Right ventricle myocardium inferior (tissue), 1 donor: ENCODE measurements at places on chromosomes 7 and 10.
A peak's percentile ranks its signal among the peaks of the same experiment; 100 is the strongest.

GRCh38 chr7:47931005-47932004 is 17.0 kb downstream of the PKD1L1 start:
- no peak for DNase-seq

- no peak for DNase-seq
Measured at GRCh38 chr10:17576768-17577167, 40.4 kb downstream of the HACD1 start.

DNA sequence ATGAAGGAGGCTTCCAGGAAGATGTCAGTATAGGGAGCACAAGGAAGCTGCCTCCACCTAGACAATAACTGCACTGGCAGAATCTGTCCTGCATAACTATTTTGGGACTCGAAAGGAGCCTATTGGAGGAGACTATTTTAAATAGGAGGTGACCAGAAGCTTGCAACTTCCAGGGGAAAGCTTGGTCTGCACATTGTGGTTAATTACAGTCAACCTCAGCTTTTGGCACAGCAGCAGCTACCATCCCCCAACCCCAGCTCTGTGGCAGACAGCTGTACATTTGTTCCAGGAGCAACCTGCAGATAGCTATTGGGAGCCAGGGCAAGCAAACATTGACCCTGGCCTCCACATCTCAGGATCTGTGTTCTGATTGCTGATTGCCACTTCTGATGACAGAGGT is 46.3 kb upstream of the NANOS1 start:
- no peak for DNase-seq

DNA sequence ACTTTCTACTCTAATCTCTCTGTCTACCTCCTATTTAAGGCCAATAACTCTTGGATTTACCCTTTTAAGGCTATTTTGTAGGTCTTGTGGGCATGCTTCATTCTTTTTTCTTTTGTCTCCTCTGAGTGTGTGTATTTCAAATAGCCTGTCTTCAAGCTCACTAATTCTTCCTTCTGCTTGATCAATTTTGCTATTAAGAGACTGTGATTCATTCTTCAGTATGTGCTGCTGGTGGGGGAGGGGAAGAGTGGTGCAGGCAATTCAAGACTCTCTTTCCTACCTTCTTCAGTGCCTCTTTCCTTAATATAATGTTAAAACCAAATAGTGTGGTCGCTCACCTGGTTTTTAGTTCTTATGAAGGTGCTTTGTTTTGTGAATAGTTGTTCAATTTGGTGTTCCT is 20.0 kb downstream of the ABCB1 start:
- no peak for DNase-seq

DNA sequence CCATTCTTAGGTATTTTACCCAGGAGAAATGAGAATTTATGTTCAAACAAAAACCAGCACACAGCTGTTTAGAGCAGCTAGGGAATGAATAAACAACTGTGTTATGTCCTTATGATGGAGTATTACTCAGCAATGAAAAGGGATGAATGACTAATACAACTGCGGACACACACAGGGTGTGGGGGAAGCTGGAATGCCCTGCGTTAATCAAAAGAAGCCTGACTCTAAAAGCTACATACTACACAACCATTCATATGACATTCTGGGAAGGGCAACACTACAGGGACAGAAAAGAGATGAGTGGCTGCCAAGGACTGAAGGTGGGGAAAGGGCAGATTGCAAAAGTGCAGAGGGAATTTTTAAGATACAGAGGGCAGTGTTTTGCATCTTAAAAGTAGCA is 64.0 kb downstream of the DLG5 start:
- DNase-seq: no peak

DNA sequence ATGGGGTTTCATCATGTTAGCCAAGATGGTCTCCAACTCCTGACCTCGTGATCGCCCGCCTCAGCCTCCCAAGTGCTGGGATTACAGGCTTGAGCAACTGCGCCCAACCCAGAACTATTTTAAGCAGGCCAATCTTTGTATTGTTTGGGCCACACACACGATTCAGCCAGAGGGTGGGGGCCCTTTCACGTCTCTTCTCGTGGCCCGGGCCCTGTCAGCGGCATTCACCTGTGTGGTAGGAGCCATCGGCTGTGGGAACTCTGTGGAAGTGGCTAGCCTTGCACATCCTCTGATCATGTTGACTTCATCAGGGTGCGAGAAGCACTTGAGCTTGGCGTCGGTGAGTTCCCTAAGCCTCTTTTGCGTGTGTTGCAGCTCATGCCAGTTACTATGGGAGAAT is 16.9 kb downstream of the SUN1 start:
- no peak for DNase-seq

DNA sequence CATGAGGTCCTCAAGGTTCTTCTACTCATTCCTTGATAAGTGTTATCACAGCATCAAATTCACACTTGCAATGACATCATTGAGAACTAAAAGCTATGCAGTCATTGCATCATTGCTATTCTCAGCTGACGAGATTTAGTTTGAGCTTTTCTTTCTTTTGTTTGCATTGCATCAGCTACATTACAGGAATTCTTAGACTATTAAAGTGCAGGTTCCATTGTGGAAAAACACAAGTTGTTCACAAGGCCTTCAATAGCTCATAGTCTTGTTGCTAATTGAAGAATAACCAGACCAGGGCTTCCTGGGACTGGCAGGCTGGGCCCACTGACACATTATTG is 139.3 kb downstream of the CXCL12 start:
- DNase-seq: no peak

DNA sequence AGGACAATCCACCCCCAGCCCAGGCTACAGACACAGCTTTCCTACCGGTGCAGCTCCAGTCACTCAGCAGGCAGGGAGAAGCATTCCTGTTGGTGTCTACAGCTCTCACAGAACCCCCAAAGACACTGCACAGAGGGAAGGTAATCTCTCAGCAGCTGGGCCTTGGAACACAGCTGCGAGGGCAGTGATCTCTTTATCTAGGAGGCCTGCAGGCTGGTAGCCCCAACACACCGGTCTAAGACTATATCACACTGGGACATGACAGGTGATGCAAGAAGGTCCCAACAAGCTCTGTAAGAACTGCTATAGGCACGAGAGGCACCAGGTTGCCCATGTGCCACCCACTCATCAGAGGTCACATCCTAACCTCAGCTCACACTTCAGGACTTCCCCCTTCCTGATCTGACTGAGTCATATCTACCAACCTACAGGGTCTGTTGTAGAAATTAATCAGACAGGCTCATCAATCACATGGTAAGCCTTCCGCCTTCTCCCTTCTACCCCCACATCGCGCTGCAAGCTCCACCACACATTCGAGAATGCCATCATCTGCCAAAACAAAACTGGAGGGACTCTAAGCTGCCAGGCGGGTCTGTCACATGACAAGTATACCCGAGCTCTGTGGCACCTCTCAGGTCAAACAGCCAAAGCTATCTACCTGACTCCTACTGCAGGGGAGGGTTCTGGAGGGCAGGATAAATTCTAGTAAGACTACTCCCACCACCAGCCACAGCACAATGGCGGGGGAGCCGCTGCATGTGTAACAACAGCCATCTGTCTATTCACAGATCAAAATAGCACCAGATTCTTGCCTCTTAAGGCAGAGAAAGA is 26.1 kb downstream of the FAM53B start:
- DNase-seq: peak; percentile 63

DNA sequence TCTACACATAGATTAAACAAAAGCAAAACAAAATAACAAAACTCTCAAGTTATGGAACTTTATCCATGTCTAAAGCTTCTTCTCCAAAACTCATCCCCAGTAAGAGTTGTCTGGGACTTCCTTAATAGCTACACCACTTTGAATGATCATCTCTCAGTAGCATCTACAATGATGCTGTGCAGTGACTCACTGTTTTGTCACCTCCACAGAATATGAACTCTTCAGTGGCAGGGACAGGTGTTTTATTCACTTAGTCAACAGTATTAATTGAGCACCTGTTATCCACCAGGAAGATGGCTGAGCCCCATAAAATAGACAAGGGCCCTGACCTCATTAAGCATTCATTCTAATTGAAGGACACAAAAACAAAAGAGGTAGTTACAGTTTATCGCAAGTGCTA is 350.7 kb downstream of the ELMO1 start:
- no peak for DNase-seq

- DNase-seq: no peak
Measured at GRCh38 chr10:6624392-6624791, 44.3 kb upstream of the PRKCQ start.

DNA sequence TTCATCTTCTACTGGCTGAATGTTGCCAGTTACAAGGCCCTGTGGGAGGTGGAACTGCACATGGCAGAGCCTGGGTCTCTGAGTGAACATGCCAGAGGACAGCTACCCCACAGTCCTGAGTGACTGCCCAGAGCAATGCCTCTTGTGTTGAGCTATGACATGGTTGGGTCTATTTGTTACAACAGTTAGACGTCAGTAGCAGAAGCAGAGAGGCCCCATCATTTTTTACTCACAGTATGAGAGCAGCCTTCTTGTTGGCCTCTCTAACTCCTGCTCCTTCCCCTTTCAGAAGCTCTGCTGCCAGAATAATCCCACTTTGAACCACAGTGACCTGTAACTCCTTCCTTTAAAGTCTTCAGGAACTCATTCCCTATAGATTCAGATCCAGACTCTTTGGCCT is 30.8 kb upstream of the NRP1 start:
- DNase-seq: no peak

- DNase-seq: no peak
Measured at GRCh38 chr7:45021604-45022296, 21.7 kb downstream of the CCM2 start.

GRCh38 chr10:132803416-132804210 is 17.7 kb upstream of the NKX6-2 start:
- DNase-seq: no peak

- DNase-seq: no peak
Measured at GRCh38 chr10:4176500-4177281, 391.7 kb upstream of the KLF6 start.

DNA sequence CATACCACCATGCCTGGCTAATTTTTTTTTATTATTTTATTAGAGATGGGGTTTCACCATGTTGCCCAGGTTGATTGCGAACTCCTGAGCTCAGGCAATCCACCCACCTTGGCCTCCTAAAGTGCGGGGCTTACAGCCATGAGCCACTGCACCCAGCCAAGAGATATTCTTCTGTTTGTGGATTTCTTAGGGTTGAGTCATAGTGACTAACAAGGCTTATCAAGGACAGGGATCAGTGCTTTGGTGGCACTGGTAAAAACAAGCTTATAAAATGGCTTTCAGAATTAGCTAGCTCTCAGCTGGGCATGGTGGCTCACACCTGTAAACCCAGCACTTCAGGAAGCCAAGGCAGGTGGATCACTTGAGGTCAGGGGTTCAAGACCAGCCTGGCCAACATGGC is 122.4 kb downstream of the ZNF248 start:
- no peak for DNase-seq

DNA sequence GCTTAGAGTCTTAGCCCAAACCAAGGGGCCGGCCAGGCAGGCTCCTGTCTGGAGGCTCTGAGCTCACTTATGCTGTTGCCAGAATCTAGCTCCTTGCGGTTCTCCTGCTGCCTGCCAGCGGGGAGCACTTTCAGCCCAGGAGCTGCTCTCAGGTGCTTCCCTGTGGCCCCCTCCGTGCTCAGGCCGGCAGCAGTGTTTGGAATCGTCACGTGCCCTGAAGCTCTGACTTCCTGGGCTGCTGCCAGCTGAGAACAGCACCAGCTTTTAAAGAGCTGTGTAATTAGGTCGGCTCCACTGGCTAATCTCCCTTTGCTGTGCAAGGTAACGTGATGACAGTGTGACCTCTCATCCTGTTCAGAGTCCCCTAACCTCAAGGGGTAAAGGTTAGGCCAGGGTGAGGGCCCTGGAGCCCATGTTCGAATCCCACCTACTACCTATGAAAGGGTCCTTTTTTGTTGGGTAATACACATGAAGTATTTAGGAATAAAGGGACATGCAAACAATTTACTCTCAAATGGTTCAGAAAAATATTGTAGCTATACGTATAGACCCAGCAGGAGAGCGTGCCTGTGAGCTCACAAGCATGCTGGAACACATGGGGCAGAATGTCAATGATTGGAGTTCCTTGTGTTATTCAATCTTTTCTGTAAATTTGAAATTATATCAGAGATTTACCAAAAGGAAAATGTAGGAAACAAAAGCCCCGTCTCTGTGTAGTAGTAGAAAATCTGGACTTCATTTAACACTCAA is 16.6 kb downstream of the ZNF862 start:
- DNase-seq: no peak

DNA sequence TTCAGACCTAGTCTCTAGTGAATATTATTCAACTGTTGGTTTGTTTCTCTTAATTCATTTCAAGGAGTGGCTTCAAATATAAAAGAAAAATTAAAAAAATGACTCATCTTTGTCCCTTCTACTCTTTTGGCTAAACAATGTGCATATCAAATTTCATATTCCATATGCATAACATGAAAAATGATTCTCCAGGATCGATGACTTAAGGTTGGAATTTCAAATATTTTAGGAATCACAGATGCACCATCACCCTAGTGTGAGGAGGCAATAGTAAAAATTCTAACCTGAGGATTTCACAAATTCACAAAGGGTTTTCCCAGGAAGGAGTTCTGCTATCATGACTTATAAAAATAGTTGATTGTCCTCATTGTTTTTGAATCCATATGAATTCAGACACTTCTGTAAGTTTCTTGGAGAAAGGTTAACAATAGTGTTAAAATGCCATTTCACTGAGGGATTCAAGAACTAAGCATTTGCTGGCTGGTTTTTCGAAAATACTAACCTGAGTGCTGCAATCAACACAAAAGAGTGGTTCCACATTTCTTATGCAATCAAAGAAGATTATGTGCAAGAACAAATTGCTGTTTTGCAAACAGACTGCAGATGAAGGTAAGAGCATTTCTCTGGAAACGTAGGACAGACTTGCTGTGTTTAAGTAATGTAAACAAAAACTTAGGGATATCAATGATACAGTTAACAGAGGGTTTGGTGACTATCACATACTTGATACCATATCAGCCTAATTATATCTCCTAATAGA is 547.5 kb upstream of the LRRTM3 start:
- DNase-seq: no peak

DNA sequence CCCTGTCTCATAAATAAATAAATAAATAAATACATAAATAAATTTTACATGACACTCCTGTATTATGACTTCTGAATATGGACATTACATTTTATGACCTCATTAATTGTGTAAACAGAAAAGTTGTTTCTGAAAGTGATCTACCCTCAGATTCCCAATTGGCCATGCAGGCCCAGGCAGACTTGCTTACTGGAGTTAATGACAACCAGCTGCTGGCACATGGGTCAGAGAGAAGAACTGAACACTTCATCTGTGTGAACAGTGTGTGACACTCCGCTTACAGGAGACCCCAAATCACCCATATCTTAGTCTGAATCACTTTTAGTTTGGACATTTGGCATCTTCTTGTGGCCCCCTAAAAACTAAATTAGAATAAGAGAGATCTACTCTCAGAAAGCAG is 31.4 kb downstream of the PARP12 start:
- no peak for DNase-seq

- DNase-seq: no peak
Measured at GRCh38 chr7:128948976-128949760, 11.4 kb downstream of the IRF5 start.

- DNase-seq: peak; percentile 82
Measured at GRCh38 chr7:5528071-5528814, 104.6 kb upstream of the TNRC18 start.

GRCh38 chr7:89593125-89593524 is 561.1 kb upstream of the STEAP1 start:
- DNase-seq: no peak

- no peak for DNase-seq
Measured at GRCh38 chr7:17506095-17506494, 207.6 kb downstream of the AHR start.

GRCh38 chr7:4058158-4058557 is 623.9 kb upstream of the FOXK1 start:
- DNase-seq: no peak
